Lung microvascular endothelial cell (primary cell): ENCODE measurements at places on chromosomes 6 and 20. TPM values are rescaled to one million over a fixed set of nuclear protein-coding genes. Genes with fewer than 3 reads are reported as not detected.
A peak's percentile ranks its signal among the peaks of the same experiment; 100 is the strongest.

DNA sequence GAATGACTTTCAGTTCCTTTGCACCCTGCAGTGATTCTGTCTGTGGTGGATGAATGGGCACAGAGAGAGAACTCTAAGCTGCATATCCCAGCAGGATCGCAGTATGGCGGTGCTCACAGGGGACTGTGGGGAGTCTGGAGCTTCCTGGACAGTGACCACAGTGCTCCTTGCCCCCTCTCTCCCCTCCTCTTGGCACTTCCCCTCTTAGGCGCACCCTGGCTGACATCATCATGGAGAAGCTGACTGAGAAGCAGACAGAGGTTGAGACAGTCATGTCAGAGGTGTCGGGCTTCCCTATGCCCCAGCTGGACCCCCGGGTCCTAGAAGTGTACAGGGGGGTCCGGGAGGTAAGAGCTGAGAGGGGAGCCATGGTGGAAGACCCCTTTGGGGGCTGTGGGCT lies 8.6 kb downstream of the BYSL start:
- no peak for DNase-seq

GRCh38 chr6:158475344-158476302 lies 84.3 kb upstream of the TMEM181 start:
- no peak for DNase-seq

- DNase-seq, result no peak
These were observed 29.1 kb upstream of the TMEM14A start for GRCh38 chr6:52641826-52642225.

GRCh38 chr6:148577687-148578488 lies 168.9 kb upstream of the UST start:
- peak; percentile 78 for DNase-seq

DNA sequence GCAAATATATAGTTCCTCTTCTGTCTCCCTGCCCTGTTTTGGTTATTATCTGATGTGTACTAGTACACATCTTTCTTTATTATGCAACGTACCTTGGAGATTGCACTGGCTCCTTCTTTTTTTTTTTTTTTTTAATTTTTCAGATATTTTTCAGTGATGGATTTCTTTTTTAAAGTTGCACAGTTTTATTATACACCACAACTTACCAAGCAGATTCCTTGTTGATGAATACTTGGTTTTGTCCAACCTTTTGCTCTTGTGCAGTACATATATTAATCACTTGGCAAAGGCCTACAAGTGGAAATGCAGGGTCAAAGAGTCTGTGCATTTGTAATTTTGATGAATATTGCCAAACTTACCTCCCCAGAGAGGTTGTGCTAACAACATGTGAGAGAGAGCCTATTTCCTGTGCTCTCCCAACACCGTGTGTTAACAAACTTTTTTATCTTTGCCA lies 50.1 kb upstream of the RNF24 start:
- DNase-seq, result peak; percentile 93

DNA sequence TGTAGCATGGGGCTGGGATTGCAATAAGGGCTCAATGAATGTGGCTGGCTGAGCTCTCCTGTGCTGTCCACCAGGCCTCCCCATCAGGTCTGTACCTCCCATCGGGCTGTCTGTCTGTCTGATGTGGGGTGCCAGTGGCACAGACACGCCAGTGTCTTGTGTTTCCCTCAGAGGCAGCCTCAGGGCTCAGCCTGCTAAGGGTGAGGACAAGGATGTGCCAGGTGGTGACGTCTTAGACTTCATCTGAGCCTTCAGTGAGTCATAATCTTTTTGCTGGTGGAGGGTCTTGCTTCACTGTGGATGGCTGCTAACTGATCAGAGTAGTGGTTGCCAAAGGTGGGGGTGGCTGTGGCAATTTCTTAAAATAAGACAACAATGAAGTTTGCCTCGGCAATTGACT lies 194.7 kb downstream of the NRN1 start:
- DNase-seq, result no peak

GRCh38 chr6:25042984-25043725 lies 107.4 kb upstream of the RIPOR2 start:
- DNase-seq, result no peak

DNA sequence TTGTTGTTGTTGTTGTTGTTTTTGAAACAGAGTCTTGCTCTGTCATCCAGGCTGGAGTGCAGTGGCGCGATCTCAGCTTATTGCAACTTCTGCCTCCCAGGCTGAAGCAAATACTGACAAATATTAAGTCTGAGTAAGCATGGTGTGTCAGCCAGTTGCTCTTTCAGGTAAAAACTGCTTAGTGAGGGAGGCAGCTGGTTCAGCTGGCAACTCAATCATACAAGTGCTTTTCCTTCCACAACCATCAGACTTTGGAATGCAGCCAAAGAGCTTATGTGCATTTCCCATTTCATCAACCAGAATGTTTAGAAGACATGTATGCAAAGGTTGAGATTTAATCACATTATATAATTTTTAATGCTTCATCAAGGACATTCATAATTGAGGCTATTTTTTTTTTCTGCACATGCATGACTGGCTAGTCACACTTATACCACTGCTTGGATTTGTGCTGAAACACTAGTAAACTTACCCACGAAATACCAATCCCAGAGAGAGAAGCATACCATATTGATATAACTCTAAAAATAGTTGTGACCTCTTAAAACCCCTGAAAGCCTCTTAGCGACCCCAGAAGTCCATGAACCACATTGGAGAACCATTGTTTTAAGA lies 56.0 kb downstream of the CLIC5 start:
- DNase-seq, result peak; percentile 3

- no peak for DNase-seq
These were observed 271.2 kb upstream of the TAB2 start for GRCh38 chr6:149046164-149046821.

- DNase-seq, result no peak
These were observed 86.1 kb downstream of the FOXC1 start for GRCh38 chr6:1695546-1696462.

TRIM26 gene
- total RNA-seq, result 19.4 and 24.2 TPM in 2 replicates

DNA sequence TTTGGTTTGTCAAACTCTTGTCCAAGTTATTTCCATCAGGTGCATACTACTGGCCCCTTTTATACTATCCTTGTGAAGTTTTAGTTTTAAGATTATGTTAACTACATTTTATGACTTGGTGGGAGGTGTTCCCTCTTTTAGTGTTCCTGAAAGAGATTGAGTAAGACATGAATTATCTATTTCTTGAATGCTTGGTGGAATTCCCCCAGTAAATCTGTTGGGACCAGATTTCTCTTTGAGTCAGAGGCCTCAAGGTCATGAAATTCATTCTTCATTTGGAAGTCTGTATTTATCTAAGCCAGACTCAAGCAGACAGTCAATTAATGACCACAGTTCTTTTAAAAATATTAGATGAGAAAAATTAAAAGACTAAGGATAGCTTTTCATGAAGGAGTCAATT lies 81.3 kb downstream of the MOXD1 start:
- DNase-seq, result no peak

DNA sequence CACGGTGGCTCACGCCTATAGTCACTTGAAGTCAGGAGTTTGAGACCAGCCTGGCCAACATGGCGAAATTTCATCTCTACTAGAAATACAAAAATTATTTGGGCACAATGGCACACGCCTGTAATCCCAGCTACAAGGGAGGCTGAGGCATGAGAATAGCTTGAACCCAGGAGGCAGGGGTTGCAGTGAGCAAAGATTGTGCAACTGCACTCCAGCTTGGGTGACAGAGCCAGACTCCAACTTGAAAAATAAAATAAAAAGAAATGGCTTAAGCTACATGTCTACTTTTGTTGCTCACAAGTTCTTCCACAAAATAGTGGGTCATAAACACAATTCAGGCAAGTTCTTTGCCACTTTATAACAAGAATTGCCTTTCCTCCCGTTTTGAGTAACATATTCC lies 27.1 kb upstream of the B4GALT5 start:
- no peak for DNase-seq

GRCh38 chr20:53840532-53840931 lies 229.9 kb downstream of the BCAS1 start:
- DNase-seq, result no peak

EPPIN gene
- total RNA-seq, result not detected in 2 replicates

DNA sequence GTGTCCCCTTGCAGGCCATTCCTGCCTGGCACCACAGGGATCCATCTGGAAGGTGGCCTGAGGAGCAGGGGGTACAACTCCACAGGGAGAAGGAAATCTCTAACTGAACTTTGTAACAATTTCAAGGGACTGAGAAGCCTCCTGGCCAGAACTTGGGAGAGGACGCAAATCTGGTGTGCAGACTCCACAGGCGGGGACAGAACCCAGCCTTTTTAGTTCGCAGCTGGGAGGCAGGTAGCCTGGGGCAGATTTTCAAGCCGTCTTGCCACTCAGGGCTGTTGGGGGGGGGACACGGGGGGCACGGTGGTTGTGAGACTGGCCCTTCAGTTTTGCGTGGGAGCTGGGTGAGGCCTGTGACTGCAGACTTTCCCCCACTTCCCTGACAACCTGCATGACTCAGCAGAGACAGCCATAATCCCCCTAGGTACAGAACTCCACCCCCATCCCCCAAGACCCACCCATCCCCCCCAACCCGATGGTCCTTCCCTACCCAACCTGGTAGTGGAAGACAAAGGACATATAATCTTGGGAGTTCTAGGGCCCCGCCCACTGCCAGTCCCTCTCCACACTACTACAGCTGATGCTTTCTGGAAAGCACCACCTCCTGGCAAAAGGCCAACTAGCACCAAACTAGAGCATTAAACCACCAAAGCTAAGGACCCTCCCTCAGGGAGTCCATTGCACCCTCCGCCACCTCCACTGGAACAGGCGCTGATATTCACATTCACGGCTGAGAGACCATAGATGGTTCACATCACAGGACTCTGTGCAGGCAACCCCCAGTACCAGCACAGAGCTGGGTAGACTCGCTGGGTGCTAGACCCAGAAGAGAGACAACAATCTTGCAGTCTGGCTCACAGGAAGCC lies 3.0 kb upstream of the HUS1B start:
- DNase-seq, result no peak

BFSP1 gene
- 0.60 and 1.7 TPM in 2 replicates for total RNA-seq

- DNase-seq, result peak; percentile 85
These were observed 16.3 kb upstream of the FAM8A1 start for GRCh38 chr6:17583811-17584210.

- DNase-seq, result no peak
These were observed 492.4 kb upstream of the MARCKS start for GRCh38 chr6:113364766-113365165.

SIRPB2 gene
- total RNA-seq, result 0.20 and 0.65 TPM in 2 replicates

- DNase-seq, result no peak
These were observed 16.5 kb downstream of the DYNLRB1 start for GRCh38 chr20:34532756-34533155.

DNA sequence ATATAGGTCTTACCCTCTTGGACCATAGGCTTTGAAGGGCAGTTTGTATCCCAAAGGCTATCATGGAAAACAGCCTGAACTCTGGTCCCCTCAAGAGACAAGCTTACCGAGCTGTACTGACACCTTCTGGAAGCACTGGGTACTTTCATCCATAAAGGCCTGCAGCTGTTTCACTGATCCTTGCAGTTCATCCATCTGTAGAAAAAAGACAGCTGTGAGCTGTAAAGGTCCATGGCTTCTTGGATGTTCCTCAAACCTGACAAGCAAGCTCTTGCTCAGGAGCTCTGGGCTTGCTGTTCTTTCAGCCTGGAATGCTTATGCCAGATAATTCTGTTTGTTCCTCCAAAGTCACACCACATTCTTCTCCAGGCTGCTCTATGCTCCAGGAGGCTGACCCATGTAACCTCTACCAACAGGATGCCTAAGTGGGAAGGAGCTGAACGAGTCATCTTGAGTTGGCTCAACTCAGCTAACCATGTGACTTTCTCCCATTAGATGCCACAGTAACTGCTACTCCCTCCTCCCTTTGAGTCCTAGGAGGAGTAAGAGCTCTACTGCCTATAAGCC lies 8.8 kb upstream of the NDRG3 start:
- peak; percentile 90 for DNase-seq

DNA sequence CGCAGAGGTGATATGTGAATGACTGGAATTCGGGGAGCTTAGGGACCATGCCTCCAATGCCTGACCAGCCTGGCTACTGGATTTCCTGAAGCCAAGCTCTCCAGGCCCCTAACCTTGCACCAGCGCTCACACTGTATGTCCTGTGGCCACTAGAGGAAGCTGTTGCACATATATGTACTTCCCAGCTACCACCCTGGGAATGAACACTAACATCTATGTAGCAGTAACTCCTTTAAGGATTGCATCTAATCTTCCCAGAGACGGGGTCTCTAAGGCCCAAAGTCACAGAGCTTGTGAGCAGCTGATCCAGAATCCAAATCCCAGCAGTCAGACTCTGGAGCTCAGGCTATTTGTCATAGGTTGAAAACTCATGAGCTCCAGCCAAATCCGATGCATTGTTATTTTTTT lies 20.4 kb upstream of the BPIFB1 start:
- peak; percentile 69 for DNase-seq

DNA sequence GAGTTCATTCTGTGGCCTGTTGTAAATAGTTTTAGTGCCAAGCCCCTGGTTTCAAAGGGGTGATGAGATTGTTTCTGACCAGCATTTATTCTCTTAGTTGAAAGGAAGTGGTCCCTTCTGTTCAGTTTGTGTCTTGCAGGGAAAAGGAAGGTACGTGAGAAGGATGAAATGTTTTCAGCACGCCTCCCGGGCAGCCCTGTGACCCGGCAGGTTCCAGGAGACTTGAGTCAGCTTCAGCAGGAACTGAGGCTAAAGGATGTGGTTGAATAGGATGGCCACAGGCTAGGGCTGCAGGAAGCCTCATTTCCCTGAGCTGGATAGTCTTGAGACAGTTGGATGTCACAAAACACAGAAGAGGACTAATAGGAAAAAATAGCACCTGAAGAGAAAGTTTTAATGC lies 132.4 kb upstream of the SYNDIG1 start:
- no peak for DNase-seq

- no peak for DNase-seq
These were observed 185.1 kb downstream of the CDH26 start for GRCh38 chr20:60143261-60143842.

DNA sequence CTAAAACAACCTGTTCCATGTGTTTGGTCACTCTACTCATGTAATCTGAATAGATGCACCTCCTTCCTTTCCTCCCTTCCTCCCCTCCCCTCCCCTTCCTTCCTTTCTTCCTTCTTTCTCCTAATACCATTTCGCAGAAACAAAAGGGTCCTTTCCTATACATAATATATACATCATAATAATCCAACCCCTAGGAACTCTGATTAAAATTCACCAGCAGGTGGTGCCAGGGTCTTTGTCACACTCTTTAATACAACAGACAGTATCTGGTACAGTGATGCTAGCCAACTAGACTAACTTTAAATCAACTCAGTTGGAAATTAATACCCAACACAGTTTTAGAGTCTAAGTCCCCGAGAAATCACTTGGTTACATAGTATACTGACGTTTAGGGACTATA lies 181.2 kb upstream of the SHLD1 start:
- DNase-seq, result peak; percentile 79

TPBG gene
- total RNA-seq, result 2.2 and 3.4 TPM in 2 replicates

DNA sequence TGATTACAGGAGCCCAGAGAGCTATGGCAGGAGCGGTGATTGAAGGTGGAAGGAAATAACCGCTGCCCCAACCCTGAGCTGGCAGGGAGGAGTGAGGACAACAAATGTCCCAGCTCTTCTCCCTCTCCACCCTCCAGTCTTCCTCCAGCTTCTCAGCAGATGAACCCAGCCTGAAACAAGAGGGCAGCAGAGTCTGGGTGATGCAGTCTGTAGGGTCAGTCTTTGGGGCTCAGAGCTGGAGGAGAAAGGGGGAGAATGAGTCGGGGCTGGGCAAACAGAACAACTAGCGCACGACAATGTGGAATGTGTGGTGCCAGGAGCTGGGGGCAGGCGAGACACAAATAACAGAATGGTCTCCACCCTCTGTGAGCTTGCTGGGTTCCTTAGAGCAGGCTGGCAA lies 4.5 kb upstream of the GUCA1A start:
- no peak for DNase-seq
